ENCODE measurements at places on chromosomes 6 and 20. TPM values are rescaled to one million over a fixed set of nuclear protein-coding genes. Genes with fewer than 3 reads are reported as not detected.

The VPS16 gene
- 60.9 TPM for total RNA-seq

The MEP1A gene
- not detected for total RNA-seq

The TFAP2A gene
- under 0.01 TPM for total RNA-seq

The ZNF831 gene
- not detected for total RNA-seq

The EYA4 gene
- total RNA-seq, result 26.2 TPM

The CALHM6 gene
- 0.44 TPM for total RNA-seq

The GNAS gene
- total RNA-seq, result 565 TPM

The MUCL3 gene
- not detected for total RNA-seq

The HLA-DRB5 gene
- 0.15 TPM for total RNA-seq

The GDAP1L1 gene
- total RNA-seq, result not detected

The SIGLEC1 gene
- total RNA-seq, result not detected

The SLC17A2 gene
- total RNA-seq, result not detected

The OR12D3 gene
- not detected for total RNA-seq

The MLN gene
- not detected for total RNA-seq

The PGC gene
- total RNA-seq, result not detected

The PPIL6 gene
- 2.2 TPM for total RNA-seq

The POLR1H gene
- 25.0 TPM for total RNA-seq

The SIRPB2 gene
- total RNA-seq, result not detected

All from smooth muscle cell of trachea (primary cell).